Iris pigment epithelial cell (primary cell): ENCODE measurements at places on chromosomes 2 and 18.
A peak's percentile ranks its signal among the peaks of the same experiment; 100 is the strongest.

GRCh38 chr2:102295566-102295965, 15.8 kb upstream of the IL1RL1 start:
- DNase-seq, result no peak

- no peak for DNase-seq
These were observed 112.2 kb upstream of the COPS8 start for GRCh38 chr2:236973343-236973980.

- DNase-seq, result no peak
These were observed 637 bp upstream of the SFT2D3 start for GRCh38 chr2:127700527-127701192.

DNA sequence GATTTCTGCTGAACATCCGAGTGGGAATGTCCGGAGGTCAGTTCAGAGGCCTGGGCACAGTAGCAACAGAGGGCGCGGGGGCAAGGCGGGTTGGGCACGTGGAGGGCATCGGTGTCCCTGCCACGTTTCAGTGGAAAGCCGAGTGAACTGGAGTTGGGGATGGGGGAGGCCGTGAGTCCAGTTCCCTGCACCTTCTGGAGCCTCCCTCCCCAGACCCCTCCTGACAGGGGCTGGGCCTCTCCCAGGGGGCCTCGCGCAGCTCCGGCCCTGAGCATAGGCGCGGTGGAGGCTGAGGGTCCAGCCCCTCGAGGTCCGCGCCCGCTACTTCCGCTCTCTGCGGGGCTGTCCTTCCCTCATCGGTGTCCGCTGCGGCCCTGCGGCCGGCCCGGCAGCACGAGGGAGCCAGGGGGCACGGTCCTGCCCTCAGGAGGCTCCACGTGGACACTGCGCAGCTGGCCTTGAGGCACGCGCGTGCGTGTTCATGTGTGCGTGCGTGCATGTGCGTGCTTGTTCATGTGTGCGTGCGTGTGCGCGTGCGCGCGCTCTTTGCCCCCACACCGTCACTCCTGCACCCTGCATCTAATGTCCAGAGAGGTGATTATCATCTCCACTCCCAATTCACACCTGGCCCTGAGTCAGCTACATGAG, 50.2 kb downstream of the PLEKHB2 start:
- DNase-seq, result no peak

- no peak for DNase-seq
These were observed 763.0 kb upstream of the ACVR2A start for GRCh38 chr2:147081831-147082230.

- no peak for DNase-seq
These were observed 209.1 kb upstream of the KCNJ3 start for GRCh38 chr2:154489266-154489858.

DNA sequence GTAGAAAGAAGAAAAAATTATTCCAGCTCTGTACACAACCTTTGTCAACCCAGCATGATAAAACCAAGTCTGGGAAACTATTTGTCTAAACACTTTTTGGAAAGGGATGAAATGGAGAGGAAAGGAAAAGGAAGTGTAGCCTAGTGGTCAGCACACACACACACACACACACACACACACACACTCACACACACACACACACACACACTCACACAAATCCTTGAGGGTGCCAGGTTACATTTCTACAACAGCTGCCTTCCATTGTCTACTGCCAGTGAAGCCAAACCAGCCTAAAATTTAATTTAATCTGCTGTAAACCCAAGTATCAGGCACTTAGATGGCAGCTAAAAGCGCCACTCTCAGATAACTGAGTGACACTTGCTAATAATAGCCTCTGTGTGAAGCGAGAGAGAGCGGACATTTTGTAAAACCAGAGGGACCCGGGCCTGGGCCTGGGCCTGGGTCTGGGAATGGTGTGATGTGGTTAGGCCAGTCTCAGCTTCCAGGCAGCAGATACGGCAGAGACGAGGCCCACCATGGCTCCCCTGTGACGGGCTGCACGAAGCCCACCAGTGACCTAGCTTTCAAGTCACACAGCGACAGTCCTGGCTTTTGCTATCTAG, 32.4 kb downstream of the BCL11A start:
- no peak for DNase-seq

- DNase-seq, result no peak
These were observed 156.7 kb downstream of the ZBTB7C start for GRCh38 chr18:48252525-48252924.

- no peak for DNase-seq
These were observed 2.7 kb downstream of the SKOR2 start for GRCh38 chr18:47248604-47249313.

GRCh38 chr2:62208074-62208757, 12.3 kb downstream of the B3GNT2 start:
- no peak for DNase-seq

- DNase-seq, result no peak
These were observed 7.7 kb upstream of the MARCHF4 start for GRCh38 chr2:216379977-216380376.

DNA sequence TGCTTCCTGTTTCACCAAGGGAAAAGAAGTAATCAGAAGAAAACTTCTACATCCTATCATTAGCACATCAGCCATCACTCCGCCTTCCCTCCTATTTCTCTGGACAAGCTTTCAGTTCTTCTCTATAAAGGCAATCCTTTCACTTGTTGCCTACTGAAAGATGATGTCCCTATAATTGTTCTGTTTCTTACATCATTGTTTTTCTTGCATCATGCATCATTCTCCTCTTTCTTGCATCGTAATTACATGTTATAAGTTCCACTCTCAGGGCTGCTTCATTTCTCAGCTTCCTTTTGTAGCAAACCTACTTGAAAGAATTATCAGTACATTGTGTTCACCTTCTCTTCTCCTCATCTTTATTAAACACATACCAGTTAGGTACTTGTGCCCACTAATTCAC, 7.2 kb downstream of the SLC30A6 start:
- DNase-seq, result no peak

- peak; percentile 23 for DNase-seq
These were observed 108.5 kb upstream of the CYRIA start for GRCh38 chr2:16774091-16774490.

GRCh38 chr2:178498137-178498536, 17.9 kb downstream of the PLEKHA3 start:
- DNase-seq, result no peak

DNA sequence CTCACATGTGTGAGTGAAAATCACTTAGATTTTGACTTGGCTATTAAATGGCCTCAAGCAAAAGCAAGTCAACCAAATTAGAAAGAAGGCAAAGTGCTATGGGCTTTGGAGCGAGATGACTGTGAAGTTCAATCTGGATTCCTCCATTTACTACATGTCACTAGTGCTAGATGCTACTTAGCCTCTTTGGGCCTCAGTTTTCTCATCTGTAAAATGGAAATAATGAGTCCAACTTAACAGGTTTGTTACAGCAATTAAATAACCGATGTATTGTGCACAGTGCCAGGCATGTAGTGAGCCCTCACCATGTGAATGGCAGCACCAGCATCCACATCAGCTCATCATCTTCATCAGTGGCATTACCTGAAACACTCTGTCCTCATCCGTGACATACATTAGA, 376.3 kb downstream of the MTX2 start:
- DNase-seq, result no peak

- DNase-seq, result peak; percentile 73
These were observed 14.6 kb upstream of the AFG3L2 start for GRCh38 chr18:12391487-12392165.

- DNase-seq, result peak; percentile 79
These were observed 8.7 kb downstream of the FAM178B start for GRCh38 chr2:96977631-96978195.

DNA sequence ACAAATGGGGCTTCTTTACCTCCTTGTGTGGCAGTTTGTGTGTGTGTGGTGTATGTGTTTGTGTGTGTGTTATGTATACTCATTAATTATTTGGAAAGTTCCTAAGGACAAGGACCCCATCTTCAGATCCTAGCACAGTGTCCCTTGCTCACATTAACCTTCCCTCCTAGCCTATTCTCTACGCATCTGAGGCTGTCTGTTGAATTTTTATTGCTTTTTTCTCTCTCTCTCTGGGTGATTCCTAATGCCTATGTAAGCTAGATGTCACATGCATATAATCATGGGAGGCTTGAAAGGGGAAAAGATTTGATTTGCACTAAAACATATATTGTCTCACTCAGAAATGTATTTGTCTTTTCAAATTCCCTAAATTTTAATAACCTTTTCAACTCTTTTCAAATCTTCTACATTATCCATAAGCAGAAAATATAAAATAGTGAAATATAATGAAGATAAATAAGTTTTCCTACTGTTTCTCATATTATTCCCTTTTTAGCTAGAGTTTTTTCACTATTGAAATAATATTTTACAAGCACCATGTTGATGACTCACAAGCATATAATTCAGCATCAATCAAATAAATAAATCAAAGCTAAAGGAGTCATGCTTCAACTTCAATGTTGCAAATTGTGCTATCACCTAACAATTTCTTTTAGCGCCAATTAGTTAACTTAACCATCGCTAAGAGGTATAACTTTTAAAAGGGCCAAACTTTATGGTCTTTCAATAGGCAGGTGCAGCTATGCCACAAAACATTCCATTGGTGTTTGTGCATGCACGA, 199.0 kb upstream of the ERBB4 start:
- DNase-seq, result no peak

- DNase-seq, result no peak
These were observed 5.9 kb downstream of the MSL3B start for GRCh38 chr2:233862261-233862768.

- DNase-seq, result peak; percentile 55
These were observed 1049.3 kb upstream of the CDH2 start for GRCh38 chr18:29226213-29226612.

- no peak for DNase-seq
These were observed 24.4 kb downstream of the SAP130 start for GRCh38 chr2:128003463-128003862.

DNA sequence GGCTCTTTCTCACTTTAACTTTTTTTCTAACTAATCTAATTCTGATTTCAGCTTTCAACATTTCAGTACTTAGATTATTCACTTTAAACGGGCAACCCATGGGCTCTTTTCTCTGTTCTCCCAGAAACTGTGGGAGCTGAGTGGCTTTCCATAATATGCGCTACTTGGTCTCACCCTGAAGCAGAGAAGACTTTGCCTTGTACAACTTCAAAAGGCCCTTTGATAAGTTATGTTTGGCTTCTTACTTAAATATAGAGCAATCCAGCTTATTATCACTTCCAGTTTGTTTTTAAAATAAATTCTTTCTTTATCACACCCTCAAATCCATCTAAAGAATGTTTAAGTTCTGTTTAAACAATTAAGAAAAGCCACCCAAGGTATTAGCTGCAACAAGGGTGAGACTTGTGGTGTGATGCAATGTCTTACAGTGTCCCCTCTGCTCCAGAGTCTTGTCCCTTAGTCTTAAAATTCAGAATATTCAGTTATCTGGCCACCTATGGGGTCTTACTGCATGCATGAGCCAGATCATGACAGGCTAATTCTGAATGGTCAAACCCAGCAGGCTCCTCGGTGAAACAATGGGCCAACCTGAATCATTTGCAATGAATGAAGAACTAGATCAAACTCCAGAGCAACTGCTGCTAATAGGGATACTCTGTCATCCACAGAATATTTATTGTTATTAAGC, 38.8 kb downstream of the GCG start:
- no peak for DNase-seq

DNA sequence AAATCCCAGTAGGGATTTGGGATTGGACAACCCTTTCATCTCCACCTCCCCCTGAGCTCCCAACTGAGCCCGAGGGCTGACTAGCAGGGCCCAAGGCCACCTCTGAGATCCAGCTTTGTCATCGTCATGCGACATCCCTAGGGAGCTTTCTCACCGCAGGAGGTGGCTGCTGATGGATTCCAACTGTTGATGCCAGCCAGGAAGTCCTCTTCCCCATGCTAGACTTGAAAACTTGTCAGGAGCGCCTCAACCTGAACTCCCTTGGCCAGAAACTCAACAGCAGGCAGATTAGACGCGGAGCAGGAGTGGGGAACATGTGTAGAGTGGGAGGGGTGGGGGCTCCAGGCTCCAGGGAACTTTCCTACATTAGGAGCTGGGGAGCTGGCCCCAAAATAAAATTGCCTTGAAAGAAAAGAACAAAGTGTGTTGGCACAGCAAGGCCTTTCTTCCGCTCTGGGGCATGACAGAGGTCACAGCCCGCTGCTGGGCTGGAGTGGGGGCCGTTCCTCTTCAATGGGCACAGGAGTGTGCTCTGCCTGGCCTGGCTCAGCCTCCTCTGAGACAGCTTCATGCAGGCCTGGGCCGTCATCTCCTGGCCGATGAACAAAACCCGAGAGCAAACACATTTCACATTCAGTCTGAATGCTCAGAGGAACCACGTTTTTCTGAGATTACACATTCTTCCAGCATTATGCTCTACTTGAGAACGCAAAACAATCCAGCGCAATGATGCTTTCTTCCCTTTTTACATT, 34.5 kb downstream of the EMILIN2 start:
- DNase-seq, result peak; percentile 77

DNA sequence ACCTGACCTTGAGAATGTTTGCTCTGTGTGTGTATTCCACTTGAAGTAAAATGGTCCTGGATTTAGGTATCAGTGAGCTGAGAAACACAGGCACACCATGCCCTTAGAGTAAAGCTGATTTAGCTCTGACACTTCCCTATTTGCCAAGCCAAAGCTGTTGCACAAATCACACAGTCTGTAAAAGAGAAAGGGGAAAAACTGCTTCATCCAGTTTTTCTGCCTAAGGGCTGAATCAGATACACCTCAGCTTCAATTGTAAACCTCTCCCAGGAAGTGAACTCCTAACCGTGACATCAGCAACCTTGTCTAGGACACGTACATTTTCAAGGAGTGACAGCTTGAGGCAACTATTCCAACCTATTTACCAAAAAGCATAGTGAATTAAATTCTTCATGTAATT, 150.4 kb downstream of the NR4A2 start:
- no peak for DNase-seq

DNA sequence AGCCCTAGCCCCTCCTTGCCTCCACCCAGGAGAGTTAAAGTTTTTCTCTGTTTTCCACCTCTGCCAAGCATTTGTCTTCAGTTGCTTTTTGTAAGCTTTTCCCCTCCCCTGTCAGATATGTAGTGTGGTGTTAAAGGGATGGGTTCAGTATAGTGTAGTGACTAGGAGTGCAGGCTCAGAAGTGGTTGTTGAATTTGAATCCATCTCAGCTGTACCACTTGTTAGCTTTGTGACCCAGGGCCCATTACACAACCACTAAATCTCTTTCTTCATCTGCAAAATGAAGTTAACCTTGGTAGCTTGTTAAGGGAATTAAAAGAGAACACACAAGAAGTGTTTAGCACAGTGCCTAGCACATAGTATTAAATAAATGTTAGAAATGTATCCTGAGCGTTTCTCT, 56.9 kb downstream of the MAP3K20 start:
- DNase-seq, result no peak

DNA sequence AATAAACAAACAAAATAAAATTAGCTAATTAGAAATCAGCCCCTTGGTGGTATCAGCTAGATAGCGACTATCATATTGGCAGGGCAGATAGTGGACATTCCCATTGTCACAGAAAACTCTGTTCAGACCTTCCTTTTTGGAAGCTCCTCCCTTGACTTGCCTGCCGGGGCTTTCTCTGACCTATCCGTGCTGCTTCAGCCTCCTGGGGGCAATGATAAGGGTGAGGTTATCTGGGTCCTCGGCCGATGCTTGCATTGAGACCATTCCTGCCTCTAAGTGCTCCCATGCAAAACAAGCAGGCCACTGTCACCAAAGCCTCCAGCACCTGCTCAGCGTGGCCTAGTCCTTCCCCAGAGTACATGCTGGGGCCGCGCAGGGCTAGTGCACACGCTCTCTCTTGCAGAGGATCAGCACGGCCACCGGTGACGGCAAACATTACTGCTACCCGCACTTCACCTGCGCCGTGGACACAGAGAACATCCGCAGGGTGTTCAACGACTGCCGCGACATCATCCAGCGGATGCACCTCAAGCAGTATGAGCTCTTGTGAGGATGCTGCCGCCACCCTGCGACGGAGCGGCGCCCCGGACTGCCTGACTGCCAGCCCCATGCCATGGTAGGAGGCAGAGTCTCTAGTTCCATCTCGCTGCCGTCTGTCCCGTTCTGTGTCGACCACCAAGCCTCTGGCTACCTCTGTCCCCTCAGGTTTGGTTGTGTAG, 27.4 kb downstream of the MPPE1 start:
- no peak for DNase-seq
